ENCODE measurements at places on chromosomes 1 and 21.
A peak's percentile ranks its signal among the peaks of the same experiment; 100 is the strongest.

DNA sequence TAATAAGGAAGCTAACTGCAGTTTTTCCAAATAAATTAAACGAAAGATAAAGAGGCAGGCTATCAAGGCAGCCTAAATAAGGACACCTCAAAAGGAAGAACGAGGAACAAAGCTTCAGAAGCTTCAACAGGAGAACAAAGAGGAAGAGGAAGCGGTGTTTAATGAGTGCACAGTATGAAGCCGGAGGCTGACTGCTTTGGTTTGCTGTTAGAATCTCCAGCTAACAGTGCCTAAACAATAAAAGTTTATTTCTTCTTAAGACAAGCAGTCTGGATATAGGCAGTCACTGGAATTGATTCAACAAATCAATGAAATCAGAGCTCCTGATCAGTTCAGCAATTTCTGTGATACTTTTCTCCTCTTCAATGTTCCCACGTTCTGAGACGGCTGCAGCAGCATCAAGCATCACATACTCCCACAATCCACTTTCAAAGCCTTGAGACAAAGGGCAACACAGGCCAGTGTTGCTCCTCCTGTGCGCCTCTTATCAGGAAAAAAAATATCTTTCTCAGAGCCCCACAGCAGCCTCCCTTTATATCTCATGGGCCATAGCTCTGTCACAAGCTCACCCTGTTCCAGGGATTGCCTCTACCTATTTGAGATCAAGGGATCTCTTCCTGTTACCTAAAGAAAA is 365.6 kb upstream of the ST6GALNAC5 start:
- DNase-seq: no peak

DNA sequence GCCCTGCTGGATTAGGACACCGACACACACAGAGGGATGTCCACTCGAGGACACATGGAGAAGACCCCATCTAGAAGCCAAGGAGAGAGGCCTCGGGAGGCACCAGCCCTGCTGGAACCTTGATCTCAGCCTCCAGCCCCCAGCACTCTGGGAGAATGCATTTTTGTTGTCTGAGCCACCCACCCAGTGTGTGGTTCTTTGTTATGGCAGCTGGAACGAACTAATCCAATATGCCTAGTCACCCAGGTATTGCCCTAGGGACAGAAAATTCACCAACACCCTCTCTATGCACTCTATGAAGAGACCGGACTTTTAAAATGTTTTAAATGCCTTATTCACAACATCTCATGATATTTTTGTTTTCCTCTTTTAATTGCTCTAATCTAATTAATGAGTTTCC is 117.4 kb downstream of the CRYAA start:
- DNase-seq: no peak

- peak; percentile 61 for DNase-seq
Measured at GRCh38 chr1:86175756-86176155, 19.2 kb upstream of the COL24A1 start.

GRCh38 chr1:23577056-23578004 is 18.0 kb upstream of the ID3 start:
- no peak for DNase-seq

GRCh38 chr1:81142099-81142826 is 658.5 kb upstream of the ADGRL2 start:
- no peak for DNase-seq

All from NCI-H1105 (cell line).